ENCODE measurements at places on chromosomes 6 and 20.

DNA sequence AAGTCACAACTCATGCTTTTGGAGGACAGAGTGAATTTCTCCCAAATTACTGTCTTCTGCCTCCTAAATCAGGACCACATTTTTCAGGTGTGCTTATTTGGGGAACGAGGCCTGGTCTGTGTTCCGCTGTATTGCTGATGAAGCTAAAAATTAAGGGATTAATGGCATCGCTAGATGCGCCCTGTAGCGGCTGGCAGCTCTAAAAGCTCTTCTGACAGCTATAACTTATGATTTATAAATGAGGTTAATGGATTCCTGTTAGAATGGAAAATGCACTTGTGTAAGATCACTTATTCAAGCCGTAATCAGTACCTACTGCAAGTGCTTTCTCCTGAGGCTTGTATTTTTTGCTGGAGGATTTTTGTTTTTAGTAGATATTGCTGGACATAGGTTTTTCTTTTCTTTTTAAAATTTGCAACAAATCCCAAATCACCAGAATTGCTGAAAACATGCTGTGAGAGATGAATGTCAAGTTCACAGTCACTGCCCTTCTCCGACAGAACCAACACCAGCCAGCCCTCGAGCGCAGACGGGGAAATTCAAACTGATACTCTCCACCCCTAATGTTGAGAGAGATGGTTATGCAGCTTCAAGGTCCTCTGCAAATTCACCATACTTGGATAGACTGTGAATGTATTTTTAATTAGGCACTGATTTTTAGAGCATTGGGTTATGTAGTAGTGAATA lies 49.1 kb downstream of the AKAP12 start:
- no peak for DNase-seq

DNA sequence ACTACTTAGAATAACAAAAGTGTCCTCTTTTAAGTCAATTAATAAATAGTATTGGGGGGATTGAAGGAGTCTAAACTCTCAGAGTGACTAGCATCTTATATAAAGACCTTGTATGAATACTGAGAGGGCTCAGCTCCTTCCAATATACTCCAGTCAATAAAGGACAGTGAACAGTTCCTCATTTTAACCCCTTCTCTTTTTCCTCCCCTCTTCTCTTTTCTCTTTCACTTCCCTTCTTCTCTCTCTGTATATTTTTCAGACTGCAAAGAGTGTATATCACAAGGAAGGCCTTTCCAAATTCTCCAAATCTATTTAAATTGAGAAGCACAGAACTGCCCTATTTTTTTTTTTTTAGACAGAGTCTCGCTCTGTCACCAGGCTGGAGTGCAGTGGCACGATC lies 99.5 kb downstream of the CD164 start:
- no peak for DNase-seq

DNA sequence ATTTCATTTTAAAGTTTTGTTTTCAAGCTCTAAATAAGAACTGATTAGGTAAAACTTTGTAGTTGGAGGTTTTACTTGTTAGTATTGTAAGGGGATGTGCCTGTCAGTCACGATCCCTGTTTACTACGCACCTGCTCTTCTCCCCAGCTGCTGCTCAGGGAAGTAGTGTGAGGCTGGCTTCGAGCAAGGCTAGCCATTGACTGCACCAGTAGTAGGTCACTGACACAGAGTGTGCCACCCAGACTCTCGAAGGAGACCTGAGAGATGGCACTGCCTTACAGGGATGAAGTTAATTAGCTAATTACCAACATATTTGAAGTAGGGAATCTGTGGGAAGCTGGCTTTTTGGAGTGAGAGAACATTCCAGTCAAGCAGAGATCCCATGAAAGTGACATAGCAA lies 89.2 kb downstream of the DNAH8 start:
- no peak for DNase-seq

DNA sequence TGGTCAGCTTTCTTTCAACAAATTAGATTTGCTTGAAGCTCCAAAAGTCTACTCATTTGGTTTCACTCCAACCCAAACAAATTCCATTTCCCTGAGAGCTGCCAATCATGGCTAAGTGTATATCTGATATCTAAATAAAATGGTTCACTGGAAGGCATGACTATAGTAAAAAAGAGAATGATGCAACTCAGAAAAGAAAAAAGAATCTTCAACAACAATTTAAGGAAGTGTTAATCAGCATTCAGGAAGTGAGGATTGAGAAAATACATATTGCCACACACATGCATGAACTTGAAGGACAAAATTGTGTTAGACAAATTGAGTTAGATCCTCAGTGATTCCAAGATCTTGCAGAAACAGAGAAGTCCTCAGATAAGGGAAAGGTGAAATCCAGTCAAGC lies 972.9 kb upstream of the FLRT3 start:
- no peak for DNase-seq

GRCh38 chr6:2209226-2209809 lies 36.1 kb downstream of the GMDS start:
- no peak for DNase-seq

DNA sequence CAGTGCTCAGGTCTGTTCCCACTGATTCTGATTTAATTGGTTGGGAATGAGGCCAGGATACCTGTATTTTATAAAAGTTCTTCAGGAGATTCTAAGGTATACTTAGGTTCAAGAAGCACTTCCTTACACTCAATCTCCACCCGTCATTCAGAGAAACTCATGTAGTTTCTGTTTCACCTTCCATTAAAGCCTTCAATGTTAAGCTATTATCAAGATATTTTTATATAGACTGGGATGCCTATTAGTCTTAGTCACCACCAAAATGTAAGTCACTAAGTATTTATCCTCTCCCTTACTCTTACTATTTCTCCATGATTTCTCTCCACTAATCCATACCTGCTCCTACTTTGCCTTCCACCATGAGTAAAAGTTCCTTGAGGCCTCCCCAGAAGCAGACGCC lies 38.1 kb upstream of the GCLC start:
- DNase-seq = no peak

GRCh38 chr6:160131636-160132296 lies 10.2 kb downstream of the SLC22A1 start:
- DNase-seq = no peak

DNA sequence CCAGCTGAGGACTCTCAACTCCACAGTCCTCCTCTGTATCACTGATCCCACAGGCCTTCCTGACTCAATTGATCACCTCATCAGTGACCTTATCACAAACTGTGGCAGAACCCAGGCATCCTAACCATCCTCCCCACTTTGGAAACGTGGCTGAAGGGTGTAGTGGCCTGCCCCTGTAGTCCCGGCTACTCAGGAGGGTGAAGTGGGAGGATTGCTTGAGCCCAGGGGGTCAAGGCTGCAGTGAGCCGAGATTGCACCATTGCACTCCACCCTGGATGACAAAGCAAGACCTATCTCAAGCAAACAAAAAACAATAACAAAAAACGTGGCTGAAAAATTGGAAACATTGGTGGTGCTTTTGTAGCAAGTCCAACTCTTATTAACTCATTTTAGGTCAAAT lies 203.4 kb upstream of the ZNF217 start:
- no peak for DNase-seq

GRCh38 chr6:128337619-128338018 lies 182.8 kb downstream of the PTPRK start:
- no peak for DNase-seq

GRCh38 chr6:35128042-35128441 lies 13.1 kb downstream of the TCP11 start:
- DNase-seq = no peak

DNA sequence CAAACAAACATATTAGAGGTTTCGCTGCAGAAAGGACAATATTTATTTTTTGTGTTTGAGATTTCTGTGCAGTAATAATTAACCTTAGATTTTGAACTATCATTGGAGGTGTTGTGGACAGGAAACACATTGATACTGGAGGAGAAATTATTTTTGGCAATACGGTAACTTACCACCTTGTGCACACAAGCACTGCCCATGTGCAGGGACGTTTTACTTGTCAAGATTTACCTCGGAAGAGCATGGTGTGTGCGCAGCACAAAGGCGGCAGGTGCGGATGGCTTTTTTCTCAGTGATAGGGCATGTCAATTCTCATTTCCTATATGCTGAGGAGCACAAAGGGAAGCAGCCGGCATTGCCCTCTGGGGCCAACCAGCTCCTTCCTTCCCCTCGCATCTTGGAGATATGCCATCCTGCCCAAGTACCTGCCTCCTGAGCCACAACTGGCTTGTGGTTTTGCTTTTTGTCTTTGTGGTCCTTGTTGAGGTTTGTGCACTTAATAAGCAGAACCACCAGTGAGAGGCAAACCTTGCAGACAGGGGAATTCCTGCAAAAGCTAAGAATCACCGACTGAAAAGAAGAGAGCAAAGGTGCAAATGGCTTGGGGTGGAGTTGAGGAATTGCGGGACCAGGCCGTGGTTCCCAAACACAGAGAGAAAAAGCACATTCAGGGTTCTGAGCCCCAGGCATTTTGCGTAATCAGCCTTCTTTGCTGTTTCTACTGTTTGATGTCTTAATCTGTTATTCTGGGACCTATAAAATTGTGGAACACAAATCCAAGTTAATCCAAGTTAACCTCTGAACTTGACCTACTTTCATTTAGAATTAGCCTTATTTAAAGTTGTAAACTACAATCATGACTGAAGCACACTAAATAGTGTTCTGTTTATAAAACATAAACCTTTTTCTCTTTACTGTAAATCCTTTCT lies 21.9 kb downstream of the SAMD5 start:
- no peak for DNase-seq

DNA sequence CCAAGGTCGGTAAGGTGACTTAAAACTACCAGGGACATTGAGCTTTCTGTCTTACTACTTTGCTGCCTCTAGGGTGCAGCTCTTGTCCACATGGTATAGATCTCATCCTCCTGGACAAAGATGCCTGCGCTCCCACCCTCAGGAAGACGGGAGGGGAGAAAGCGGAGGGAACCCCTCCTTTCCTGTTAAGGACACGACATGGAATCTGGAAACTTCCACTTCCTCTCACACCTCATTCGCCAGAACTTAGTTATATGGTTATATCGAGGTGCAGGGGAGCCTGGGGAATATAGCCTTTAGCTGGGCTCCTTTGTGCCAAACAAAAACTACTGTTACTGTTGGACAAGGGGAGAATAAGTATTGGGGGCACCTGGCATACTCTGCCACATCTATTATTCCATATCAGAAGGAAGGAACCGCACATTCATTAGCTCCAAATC lies 224.3 kb upstream of the TSHZ2 start:
- DNase-seq = no peak

- peak; percentile 24 for DNase-seq
These were observed 7.2 kb downstream of the PYGB start for GRCh38 chr20:25254986-25255680.

DNA sequence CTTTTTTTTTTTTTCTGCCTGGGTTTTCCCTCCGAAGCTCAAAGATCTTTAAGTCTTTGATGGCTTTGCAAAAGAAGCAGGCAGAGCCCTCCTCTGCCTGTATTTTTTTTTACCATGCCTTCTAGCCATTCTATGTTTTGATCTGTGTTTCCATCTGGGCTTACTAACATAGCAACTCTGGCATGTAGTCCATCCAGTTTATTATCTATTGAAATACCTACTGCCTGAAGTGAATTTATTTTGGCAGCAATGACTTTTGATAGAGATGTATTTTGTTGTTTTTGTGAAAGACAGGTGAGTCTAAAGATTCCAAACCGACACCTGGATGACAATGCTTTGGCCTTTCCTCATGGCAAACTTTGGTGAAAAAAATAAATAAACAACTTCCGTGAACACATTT lies 1157.7 kb upstream of the MAP3K7 start:
- DNase-seq = no peak

Data from C1 segment of cervical spinal cord (tissue), 14 donors.